Activated CD8-positive, alpha-beta memory T cell treated with anti-CD3 and anti-CD28 coated beads for 4 hours (primary cell): ENCODE measurements at places on chromosomes 3 and 15.

DNA sequence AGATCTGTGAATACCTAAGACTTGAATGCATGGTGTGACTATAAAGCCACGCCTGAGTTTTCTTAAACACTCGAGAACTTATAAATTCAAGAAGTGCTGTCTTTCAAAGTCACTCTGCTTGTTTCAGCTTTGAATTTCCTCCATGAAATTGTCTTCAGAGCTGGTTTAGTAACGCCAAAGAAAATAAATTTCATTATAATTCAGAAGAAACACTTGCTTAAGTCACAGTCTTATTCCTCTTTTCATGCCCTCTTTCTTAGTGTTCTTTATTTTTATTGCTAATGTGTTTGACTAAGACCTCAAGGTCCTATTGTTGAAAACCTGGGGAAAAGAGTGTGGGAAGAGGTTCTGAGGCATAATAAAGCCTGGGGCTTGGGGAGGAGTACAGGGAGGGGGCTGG is 3.3 kb upstream of the RCN2 start:
- no peak for DNase-seq

- DNase-seq, result no peak
Observed at GRCh38 chr15:28127036-28127435, 27.9 kb upstream of the OCA2 start.

DNA sequence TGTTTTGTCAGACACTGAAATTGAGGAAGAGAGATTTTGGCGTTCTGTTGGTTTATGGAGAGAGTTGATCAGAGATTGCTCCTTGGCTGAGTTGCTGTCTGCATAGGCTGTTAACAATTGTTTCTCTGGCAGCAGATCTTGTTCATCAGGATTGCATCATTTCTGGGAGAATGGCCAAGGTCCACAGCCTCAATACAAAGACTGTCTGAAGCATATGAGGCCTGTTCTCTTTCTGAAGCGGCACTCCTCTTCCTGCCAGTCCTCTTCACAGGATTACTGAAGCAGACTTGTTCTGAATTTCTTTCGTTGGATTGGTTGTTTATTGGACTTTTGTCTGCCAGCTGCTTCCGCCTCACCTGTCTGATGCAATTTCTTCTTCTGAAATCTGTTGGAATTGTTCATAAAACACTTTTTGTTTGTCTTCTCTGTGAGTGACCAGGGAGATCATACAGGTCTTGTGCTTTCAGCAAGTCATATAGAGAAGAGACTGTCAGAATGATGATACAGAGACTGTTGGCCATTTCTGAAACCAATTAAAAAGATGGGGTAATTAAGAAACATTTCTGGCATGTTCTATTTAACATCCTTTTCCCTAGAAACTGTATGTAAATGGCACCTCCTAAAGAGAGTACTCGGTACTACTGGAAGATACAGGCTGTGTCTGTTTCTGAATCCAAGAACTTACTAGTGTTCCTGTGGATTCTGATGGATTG is 25.5 kb downstream of the SETD5 start:
- DNase-seq, result no peak

- DNase-seq, result no peak
Observed at GRCh38 chr3:78516437-78516836, 1251.4 kb downstream of the ROBO1 start.

DNA sequence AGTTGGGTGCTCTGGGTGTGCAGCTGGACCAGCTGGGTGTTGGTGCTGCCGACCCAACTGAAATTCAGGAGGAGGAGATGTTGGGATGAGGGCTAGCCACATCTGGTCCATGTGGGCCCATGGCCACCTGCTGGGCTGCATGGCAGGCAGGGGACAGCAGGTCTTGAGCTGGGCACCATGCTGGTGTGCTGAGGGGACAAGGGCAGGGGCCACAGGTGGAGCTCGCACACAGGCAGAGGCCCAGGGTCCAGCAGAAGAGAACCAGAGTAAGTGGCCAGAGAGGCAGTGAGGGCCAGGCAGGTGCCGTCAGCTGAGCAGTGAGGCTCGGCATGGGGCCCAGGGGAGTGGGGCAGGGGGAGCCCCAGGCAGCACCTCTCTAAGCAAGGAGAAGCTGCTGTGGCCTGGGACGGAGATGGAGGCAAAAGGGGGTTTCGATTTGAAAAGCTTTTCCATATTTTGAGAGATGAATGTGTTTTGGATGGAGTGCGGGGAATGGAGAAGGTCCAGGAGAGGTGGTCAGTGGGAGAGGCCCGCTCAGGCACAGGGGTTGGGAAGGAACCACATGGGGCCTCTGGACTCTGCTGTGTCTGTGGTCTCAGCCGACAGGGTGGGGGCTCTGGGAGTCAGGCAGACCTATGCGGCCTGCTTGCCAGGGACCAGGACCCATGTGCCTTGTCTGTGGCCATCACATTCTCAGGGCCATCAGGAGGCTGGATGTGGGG is 30.5 kb upstream of the PLXNA1 start:
- no peak for DNase-seq
